Left forelimb (tissue), 1 donor: ENCODE measurements at places on chromosomes 4 and X.
A peak's percentile ranks its signal among the peaks of the same experiment; 100 is the strongest.

DNA sequence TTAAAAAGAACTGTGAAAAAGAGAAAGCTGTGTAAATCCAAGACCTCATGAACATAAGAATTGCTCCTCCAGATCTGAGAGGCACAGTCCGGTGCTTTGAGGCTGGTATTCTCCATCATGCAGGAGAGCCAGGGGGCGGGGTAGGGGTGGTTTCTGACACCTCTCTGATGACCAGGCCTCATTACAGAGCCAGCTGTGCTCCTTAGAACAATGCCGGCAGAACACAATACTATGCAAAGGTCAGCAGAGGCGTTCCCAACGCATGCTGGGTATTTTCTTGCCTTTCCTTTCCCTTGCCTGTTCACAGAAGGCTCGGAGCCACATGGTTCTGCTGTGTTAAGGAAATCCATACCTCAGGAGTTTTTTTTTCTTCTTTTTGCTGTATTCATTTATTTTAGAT, 91.2 kb upstream of the SOD3 start:
- DNase-seq = no peak

- DNase-seq = no peak
Observed at GRCh38 chr4:52959541-52959940, 97.4 kb downstream of the RASL11B start.

DNA sequence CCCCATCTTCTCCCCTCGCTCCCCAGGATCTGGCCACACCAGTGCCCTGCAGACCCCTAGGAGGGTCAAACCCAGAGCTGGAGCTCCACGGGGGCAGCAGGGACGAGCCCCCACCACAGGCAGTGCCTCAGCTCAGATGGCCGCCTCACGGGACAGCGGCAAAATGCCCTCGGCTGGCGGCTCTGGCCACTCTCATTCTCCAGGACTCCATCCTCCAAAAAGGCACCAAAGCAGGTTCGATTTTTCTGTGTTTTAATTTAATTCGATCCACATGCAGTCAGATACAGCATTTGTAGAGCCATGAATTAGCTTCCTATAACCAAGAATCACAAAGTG, 8.3 kb downstream of the FAM53A start:
- no peak for DNase-seq

DNA sequence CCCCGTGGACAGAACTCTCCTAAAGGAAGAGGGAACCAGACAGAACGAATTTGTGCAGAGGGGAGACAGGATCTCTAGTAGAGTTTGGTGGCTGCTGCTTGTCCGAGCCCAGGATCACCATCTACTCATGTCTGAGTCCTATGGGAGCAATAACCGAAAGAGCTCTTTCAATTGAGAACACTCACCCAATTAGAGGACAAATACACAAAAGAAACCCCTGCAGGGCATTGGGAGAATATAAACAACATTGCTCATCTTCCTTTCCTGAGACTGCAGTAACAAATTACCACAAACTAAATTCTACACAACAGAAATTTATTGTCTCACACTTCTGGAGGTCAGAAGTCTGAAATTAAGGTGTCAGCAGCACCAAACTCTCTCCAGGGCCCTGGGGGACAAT, 65.6 kb downstream of the SPINK2 start:
- no peak for DNase-seq

DNA sequence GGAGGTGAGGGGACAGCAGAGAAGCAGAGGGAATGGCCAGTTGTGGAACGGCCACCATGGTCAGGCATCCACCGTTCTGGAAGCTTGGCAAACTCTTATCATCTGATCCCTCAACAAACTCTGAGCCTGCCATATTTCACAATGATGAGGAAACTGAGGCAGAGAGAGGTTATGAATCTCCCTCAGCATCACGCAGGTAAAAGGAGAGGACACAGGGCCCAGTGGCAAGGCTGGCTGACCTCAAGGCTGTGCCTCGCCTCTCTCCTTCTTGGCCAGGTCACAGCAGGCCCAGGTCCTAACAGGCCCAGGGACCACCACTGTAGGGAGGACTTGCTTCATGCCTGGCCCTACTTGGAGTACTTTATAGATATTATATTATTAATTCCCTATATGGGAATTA, 242.8 kb downstream of the EVC2 start:
- DNase-seq = peak; percentile 20

- DNase-seq = no peak
Observed at GRCh38 chrX:141439651-141440050, 144.9 kb downstream of the SPANXA1 start.
